ENCODE measurements at places on chromosomes 16 and 17.

DNA sequence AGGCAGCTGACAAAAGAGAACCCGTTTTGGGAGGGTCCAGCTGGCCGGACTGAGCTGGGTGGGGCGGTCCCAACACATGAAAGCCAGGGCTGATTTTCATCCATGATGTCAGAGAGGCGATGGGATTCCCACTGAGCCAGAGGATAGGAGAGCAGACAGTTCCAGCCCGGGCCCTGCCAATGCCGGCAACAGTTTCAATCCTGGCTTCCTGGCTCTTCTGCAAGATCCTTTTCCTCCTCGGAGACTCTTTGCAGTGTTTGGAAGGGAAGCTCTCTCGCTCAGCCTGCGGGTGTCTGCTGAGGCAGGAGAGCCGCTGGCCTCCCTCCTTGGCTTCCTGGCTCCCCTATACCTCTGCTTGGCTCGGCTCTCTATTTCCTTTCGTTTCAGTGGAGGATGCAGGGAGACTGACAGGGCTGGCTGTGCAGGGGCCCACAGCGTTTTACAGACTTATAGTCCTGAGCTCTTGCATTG lies 145.5 kb upstream of the SOX9 start:
- DNase-seq = no peak

GRCh38 chr17:8445536-8445935 lies 9.9 kb downstream of the NDEL1 start:
- DNase-seq = no peak

- DNase-seq = no peak
These were observed 43.1 kb downstream of the CNOT1 start for GRCh38 chr16:58586340-58587030.

GRCh38 chr16:52580488-52580887 lies 33.5 kb upstream of the TOX3 start:
- no peak for DNase-seq

- no peak for DNase-seq
These were observed 3.4 kb downstream of the SGCA start for GRCh38 chr17:50169121-50169764.

GRCh38 chr16:10067835-10068234 lies 114.4 kb downstream of the GRIN2A start:
- no peak for DNase-seq

- DNase-seq = no peak
These were observed 11.2 kb upstream of the SMTNL2 start for GRCh38 chr17:4573115-4573514.

DNA sequence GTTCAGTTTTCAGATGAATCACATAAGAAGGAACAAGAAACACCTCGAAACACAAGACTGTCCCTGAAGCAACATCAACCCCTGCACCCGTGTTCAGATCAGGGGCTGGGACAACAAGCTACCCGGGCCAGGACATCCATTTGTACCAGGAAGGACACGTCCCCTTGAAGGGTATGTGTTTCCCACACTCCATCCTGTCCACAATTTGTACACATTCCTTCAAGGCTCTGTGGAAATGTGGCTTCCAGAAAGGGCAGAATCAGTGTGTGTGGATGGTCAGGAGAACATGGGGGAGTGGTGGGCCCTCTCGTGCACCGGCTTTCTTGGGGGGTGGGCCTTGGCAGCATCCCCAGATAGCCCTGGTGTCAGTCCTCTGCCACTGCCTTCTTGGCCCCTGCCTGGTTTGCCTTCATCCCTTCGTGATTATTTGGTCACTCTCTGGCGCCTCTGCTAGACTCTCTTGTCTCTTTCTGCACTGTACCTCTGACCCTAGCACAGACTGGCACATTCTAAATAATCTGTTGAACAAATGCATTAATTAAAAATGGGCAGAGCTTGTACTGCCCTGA lies 10.3 kb downstream of the KIFC3 start:
- no peak for DNase-seq

DNA sequence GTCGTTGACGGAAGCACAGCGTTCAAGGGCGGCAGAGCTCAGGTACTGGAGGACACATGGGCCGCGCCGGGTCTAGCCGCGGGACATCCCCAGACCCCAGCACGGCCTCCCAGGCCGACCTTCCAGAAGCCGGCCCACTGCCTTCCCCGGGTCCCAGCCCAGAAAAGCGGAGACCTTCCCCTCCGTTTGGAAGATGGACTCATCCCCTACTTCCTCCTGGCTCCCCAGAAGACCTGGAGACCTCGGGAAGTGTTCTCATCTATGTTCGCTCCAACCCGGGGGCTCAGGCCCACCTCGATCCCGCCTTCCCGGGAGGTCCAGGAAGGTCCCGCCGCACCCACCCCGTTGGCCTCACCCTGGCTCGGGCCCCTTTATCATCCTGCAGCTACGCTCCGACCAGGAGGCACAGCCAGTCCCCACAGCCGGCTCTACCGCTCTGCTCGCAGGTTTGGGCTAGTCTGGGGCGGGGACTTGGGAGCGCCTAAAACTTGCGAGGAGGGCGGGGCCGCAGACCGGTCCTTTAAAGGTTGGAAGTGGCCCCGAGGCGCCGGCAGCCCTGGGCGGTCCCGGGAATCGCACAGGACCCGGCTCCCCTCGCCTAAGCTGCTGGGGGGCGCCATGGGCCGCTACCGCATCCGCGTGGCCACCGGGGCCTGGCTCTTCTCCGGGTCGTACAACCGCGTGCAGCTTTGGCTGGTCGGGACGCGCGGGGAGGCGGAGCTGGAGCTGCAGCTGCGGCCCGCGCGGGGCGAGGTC lies at the start of gene ALOX12:
ALOX12 (plus strand) TSS at position 550 of the 756 bp plus-strand sequence; CDS start at position 619, 69 bp downstream.
- no peak for DNase-seq

GRCh38 chr17:78759203-78759968 lies 22.7 kb downstream of the CYTH1 start:
- no peak for DNase-seq

DNA sequence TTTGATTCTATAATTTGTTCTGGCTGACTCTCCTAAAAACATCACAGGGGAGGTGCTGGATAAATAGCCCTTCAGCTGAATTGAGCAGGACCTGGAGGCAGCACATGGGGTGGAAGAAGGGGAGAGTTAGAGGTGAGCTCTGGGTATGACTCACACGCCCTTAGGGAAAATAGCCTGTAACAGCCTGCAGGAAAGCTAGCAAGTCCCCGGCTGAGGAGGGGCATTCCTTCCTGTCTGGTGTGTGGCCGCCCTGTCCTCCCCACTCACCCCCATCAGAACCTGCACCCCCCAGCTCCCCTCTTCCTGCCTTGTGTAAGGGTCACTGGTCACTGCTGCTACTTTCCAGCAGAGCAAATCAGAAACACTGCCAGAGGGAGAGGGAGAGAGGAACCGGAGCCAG lies 187.4 kb downstream of the C16orf95 start:
- DNase-seq = no peak

DNA sequence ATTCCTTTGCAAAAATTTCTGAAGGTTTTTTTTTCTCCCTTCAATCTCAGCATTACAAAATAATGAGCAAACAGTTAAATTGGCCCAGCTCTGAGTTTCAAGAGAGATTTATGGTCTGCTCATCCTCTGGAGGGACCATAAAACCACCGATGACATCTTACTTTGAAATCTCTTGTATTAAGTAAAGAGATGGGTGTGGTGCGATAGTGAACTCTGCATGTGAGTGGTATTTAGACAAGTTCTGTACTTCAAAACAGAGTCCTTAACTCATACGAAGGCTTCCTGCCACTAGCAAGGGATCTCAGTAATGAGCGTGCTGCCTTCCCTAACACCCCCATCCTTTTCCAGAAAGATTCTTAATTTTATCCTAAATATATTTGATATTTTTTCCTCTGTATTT lies 2.1 kb downstream of the FAM20A start:
- no peak for DNase-seq

DNA sequence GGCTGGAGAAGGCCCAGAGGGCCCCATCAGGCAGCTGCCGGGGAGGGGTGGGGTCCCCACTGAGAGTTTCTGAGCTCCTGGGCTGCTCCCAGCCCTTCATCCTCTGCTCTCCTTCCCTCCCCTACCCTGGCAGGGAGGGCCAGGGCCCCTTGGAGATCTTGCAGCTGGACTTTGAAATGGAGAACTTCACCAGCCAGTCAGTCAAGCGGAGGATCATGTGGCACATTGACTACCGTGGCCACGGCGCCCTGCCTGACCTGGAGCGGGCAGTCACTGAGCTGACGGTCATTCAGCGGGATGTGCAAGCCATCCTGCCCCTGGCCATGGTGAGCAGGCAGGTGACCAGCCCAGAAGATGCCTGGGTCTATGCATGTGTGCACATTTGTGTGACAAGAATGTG lies 49.5 kb downstream of the TMEM132E start:
- no peak for DNase-seq

GRCh38 chr17:48601539-48602425 lies 3.0 kb downstream of the HOXB6 start:
- DNase-seq = no peak

DNA sequence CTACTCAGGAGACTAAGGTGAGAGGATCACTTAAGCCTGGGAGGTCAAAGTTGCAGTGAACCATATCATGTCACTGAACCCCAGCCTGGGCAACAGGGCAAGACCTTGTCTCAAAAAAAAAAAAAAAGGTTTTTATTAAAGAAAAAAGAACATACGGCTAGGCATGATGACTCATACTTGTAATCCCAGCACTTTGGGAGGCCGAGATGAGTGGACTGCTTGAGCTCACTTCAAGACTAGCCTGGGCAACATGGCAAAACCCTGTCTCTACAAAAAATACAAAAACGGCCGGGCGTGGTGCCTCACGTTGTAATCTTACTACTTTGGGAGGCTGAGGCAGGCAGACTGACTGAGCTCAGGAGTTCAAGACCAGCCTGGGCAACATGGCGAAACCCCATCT lies 38.4 kb downstream of the RANBP10 start:
- DNase-seq = no peak

GRCh38 chr17:76539631-76540271 lies at the start of gene PRCD:
Gene PRCD, plus strand, starts transcription at chr17:76540044. Its CDS starts 98 bp downstream, at chr17:76540142.
- no peak for DNase-seq

DNA sequence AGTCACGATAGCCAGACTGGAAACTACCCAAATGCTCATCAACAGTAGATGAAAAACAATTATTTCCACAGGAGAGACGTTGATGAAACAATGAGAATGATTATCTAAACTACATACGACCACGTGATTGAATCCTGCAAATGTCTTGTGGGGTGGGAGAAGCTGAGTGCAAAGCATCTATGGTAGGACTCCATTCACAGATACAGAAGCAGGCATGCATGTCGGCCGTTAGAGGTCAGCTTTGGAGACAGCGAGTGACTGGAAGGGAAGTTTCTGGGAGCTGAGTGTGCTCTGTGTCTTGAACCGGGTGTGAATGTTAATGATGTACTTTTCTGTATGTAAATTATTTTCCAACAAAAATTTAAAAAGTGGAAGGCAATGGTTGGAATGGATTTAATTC lies 71.5 kb upstream of the DNAJA2 start:
- DNase-seq = no peak

DNA sequence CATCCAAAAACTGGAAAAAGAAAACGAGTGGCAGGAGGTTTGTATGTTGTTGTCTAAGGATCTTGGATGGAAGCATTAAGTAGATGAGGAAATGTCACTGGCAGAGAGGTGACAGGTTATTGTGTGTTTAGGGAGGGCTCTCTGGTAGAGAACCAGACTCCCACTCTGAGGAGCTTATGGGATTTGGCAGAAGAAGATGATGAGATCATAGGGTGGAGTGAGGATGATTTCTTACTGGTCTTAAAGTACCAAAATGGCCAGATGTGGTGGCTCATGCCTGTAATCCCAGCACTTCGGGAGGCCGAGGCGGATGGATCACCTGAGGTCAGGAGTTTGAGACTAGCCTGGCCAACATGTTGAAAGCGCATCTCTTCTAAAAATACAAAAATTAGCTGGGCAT lies 9.0 kb downstream of the WWOX start:
- DNase-seq = no peak

DNA sequence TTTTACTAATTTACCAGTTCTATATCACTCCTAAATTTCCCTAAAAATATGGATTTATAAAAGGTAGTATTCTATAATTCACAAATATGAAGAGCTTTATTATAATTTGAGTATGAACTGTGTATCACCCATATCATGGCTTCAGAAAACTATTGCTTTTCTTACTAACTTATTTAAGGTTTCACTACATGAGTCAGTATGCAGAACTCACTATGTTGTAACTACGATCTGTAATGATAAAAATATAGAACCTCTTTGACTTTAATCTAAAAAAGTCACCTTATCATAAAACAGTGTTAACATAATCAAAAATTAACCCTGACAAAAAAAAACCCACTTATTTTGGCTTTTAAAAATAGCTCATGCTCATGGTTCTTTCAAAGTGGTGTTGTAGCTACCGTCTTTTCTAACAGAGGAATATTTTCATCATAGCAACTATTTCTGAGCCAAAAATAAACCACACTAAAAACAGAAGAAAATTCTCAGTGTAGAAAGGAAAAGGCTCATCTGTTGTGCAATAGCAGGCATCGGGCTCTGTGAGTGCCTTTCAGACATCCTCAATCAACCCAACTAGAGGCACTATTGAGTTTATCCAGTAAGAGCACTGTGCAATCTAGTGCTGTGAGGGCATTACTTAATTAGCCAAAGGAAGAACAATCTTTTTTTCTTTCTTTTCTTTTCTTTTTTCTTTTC lies 42.1 kb downstream of the ITGAM start:
- no peak for DNase-seq
